ENCODE measurements at places on chromosomes 6 and 20.

DNA sequence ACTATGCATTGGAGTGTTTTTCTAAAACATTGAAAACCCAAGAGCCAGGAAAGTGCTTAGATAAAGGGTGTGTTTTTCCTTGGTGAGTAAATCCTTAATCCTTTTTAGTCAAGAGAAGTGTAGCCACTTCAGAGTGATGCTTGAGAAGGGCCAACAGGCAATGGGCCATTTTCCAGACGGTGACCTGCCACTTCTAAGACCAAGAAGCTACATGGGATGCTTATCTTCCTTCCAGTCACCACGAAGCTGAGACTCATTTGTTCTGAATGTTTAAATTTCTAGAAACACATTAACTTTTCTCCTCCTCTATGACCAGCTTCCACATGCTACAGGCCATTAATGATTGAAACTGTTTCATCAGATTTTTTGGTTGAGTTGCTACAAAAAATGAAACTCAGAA, 34.4 kb upstream of the NHSL1 start:
- no peak for DNase-seq

- DNase-seq, result no peak
These were observed 735 bp downstream of the FAM135A start for GRCh38 chr6:70413992-70414494.

- no peak for DNase-seq
These were observed 45.3 kb upstream of the TRDN start for GRCh38 chr6:123681957-123682462.

- no peak for DNase-seq
These were observed 257.1 kb downstream of the BCKDHB start for GRCh38 chr6:80363501-80364122.

DNA sequence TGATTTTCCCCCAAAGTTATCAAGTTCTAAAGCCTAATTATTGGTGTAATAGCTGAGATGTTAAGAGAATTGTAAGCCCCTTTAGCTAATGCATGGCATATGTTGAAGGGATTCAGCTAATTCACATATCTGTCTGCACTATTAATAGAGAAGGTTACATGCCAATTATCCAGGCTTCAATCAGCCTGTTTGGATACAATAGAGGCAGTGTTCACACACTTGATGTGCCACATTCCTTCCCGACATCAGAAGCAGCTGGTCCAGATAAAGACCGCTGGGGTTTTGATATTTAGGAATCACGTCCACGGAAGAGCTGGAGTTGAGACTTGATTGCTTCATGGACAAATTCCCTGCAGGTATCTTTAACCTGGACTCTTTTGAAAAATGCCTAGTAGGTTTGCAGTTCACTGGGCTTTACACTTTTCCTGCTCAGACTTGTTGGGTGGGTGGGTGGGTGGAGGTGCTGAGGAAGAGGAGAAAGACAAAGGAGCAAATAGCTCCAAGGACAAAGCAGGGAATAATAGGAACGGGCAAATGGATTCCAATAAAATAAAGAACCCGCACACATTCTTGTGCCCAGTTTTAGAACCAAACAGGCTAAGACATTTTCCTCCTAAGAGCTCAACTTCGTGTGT, 142.6 kb upstream of the ZNF217 start:
- no peak for DNase-seq

- DNase-seq, result no peak
These were observed 308.1 kb upstream of the SPTLC3 start for GRCh38 chr20:12700701-12701100.

GRCh38 chr6:89009624-89010059, 46.2 kb upstream of the RNGTT start:
- DNase-seq, result no peak

DNA sequence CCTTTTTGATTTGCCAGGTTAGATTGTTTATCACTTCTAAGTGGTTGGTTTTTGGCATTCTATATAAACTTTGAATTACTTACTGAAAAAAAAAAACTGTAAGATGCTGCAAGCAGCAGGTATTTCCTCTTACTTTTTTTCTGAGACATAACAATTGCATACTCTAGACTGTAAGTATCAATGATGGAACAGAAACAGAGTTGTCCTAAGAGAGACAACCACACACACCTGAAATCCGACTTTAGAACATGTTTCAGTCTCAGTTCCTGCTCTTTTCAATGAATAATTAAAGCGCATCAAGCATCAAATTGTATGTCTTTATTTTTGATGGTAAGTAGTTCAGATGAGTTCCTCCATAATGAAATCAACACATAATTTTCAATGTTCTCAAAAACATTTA, 105.3 kb upstream of the KHDRBS2 start:
- DNase-seq, result no peak

GRCh38 chr6:148441454-148441911, 98.8 kb downstream of the SASH1 start:
- DNase-seq, result no peak

DNA sequence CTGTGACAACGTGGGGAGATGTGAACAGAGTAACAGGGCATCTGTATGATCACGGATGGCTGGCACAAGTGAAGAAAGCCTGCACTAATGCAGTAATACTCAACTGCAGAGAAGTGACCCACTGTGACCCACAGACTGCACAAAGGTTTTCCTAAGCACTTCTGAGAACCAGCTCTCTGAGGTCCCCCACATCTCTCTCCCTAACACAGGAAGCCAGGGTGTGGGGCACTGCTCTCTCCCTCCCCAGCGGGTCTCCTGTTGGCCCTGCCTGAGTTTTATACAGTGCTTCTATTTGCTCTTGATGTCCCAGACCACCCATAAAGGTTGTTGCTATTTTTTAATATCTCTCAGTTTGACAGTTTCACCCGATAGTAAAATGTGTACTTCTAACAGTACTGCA, 11.3 kb downstream of the APMAP start:
- DNase-seq, result peak; percentile 67

DNA sequence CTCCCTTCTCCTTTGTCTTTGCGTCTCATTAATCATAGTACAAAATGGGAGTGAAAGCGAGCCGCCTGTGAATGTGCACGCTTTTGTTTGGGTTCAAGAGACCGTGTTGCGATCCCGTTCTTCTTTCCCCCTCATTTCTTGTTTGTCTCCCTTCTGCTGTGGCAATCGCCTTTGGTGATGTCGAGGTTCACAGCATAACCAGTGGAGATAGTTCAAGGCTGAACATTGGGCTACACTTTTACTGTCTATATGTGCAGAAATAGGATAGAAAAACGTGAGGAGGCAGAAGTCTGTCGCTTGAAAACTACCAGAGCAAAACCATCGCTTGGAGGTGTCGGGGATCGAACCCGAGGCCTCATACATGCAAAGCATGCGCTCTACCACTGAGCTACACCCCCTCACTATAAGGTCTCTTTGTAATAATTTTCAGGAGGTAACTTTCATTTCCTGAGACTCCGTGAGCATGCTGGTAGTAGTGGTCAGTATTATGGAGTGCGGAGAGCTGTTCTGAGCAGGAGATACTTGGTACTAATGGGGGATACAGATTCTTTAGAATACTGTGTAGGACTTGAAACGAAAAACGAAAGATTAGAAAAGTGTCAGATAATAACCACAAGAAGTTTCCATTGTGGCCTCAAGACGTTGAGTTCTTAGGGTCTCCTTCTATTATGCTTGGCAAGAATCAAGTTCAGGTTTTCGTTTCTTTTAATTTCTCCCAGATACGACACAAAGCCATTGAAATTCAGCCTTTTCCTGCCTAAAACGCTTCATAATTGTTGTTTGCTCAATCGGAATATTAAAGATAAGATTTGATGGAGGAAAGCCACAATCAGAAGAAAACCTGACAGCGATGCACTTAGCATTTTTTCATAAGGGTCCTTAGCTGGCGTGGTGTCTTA, 106.6 kb downstream of the TRIM27 start:
- no peak for DNase-seq

GRCh38 chr6:40299681-40300080, 287.5 kb downstream of the LRFN2 start:
- DNase-seq, result no peak

- DNase-seq, result no peak
These were observed 8.5 kb upstream of the TBXT start for GRCh38 chr6:166176106-166176505.
